Activated CD8-positive, alpha-beta T cell treated with anti-CD3 and anti-CD28 coated beads for 36 hours (primary cell): ENCODE measurements at places on chromosomes 7 and 10.

- DNase-seq = no peak
Measured at GRCh38 chr7:128810997-128811396, 19.2 kb upstream of the FLNC start.

DNA sequence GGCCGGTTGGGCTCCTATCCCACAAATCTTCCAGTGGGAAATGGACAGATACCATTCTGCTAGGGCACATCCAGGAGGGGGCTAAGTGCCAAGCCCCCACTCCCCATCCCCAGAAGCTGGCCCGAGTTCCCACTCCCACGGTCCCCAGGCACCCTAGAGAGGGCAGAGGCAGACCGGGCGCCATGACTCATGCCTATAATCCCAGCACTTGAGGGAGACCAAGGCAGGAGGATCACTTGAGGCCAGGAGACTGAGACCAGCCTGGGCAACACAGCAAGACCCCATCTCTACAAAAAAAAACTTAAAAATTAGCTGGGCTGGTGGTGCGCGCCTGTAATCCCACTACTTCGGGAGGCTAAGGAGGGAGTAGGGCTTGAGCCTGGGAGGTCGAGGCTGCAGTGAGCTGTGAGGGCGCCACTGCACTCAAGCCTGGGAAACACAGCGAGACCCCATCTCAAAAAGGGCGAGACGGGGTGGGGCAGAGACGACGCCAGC is 870 bp downstream of the GNA12 start:
- no peak for DNase-seq

GRCh38 chr10:54585572-54585971 is 215.5 kb downstream of the PCDH15 start:
- DNase-seq = no peak

DNA sequence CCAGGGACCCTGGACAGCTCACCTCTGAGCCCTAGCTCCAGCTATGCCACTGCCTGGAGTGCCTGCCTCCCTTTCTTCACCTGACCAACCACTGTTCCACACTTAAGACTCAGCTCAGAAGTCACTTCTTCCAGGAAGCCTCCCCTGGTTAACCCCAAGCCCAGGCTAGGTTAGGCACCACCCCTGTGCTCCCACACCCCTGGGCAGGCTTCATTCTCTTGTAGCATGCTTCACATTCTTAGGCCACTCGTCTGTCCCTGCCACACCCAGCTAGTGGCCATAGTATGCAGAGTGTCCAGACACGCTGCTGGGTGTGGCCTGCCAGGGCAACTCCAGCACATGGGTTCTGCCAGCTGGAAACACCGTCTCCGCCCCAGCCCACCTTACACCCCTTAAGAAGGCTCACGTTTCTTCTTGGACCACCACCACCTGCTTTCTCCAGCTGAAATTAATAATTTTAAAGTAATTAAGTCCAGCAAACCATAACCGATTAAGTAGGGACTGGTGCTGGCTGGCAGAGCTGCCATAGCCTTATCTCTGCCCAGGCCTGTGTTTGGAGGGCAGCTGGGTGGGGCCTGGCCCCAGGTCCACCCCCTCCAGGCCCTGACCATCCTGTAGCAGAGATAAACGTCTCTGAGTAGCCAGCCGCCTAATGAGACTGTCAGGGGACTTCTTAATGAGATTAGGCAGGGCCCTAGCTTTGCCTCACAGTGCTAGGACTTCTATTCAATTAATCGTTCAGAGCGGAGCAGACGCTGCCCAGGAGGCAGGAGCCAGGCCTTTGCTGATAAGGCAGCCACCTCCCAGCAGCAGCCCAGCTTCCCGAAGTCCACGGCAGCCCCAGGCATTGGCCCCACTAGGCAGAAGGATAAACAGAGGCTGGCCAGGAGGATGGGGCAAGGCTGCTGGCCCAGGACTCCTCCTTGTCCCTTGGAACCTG is 20.5 kb downstream of the GRID1 start:
- DNase-seq = no peak

GRCh38 chr10:74910976-74911350 is 84.6 kb downstream of the KAT6B start:
- DNase-seq = no peak

DNA sequence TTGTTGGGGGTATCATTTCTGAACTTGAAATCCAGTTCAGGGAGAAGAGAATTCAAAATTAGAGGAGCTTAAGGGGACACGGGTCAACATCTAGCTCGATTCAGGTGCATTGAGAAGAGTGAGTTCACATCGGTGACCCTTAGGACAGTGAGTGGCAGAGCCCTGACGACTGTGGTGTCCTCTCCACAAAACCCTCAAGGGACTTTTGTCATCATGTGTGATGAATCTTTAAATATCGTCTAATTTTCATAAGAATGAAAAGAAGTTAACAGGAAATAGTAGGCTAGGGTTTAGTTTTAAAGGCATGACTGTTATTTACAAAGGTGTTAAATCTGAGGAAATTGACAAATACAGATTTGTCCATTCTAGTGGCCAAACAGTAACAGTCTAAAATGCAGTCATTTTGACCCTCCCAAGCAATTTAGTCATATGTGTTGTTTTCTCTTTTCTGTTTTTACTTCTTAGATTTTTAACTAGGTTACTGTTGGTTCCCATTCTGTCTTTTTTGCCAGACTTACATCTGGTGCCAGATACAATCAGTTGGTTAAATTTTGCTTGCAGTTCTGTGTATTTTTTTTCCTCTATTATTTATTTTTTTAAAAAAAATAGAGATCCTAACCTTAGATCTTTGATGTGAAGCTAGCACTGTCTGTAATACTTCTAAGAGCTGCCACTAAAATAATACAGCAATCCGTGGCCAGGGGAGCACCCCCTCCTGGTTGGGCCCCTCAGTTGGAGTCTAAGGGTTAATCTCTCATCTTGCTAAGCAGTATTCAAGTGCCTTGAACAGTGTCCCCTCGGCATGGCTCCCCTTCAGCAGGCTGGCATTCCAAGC is 34.9 kb upstream of the SH2B2 start:
- no peak for DNase-seq

- no peak for DNase-seq
Measured at GRCh38 chr10:34739915-34740314, 75.2 kb downstream of the PARD3 start.

GRCh38 chr7:150891740-150892139 is 39.4 kb downstream of the AOC1 start:
- no peak for DNase-seq

GRCh38 chr7:38330861-38331621 is 57.6 kb upstream of the TARP start:
- DNase-seq = peak; percentile 64

DNA sequence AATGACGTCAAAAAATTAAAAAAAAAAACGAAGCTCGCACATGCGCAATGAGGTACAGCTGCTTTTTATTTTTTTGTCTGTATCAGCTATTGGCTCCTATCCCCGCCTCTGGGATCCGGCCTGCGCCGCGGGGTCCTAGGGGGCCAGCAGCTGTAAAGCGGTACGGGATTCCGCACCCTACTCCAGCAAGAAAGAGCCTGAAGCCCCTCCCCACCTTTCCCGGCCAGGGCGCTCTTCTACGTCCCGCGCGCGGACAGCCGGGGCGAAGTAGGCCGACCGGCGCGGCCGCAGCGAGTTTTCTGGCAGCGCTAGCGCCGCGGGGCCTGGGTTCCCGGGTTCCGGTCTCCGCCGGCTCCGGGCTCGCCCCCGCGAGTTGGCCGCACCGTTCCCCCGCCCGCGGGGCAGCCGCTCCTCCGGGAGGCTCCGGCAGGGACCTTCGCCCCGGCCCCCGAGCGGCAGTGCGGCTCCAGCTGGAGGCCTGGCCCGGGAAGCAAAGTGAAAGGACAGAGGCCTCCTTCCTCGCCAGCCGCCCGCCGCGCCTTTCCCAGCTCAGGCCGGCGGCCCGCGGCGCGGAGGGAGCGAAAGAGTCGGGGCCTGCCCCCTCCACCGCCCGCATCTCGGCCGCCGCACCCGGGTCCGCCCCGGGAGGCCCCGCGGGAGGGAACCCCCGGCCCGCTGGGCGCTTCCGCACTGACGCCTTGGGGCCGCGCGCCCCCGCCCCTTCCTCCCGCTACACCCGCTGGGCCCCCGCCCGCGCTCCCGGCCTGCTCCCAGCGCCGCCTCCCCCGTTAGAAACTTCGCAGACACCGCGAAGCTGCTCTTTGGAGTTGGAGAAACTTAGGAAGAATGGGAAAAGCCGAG is 4.7 kb upstream of the SPAG6 start:
- DNase-seq = peak; percentile 65

GRCh38 chr7:1900847-1901246 is 230.8 kb downstream of the ELFN1 start:
- DNase-seq = no peak

DNA sequence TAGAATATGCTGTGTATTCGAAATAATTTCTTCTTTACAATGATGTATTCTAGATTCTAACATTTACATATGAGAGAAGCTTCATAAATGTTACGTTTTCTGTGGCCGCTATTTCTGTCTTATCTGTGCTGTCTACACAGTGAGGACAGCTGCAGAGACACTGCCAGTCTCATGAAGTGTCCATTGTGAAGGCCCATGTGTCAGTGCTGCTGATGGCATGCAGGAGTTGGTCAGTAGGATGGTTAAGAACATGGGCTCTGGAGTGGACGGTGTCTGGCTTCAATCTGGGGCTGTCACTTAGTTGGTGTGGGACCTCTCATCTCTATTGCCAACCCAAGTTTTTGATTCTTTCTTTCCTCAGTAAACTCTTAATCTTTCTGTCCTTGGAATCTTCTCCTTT is 137.3 kb downstream of the SDK1 start:
- no peak for DNase-seq

- DNase-seq = no peak
Measured at GRCh38 chr10:30917789-30918188, 113.9 kb downstream of the ZNF438 start.

DNA sequence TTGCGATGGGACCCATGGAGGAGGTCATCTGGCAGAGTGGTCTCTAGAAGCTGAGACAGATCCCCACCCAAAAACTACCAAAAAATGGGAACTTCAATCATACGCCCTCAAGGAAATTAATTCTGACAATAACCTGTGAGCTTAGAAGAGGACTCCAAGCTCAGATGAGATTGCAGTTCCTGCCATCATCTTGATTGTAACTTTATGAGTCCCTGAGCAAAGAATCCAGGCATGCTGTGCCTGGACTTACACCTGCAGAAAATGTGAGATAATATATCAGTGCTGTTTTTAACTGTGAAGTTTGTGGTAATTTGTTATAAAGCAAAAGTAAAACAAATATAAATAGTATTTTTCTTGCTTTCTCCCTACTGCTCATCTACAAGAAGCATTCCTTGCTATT is 299.6 kb upstream of the MBL2 start:
- DNase-seq = no peak

DNA sequence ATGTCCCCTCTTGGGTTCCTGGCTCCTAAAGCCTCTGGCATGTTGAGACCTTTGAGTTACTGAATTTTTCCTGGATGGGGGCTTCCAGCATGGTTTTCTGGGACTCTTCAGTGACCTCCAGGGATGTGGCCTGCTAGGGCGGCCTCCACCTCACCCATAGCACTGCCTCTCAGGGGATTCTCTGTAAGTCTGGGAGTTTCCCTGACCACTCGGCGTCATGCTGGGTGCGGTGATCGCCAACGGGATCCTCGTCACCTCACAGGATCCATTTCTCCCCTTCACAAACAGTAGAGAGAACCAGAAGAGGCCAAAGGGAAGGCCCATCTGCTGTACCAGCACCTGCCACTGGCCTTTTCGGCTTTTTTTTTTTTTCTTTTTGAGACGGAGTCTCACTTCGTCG is 84.3 kb downstream of the NPTX2 start:
- DNase-seq = no peak

- no peak for DNase-seq
Measured at GRCh38 chr10:82402906-82403401, 528.0 kb downstream of the NRG3 start.

DNA sequence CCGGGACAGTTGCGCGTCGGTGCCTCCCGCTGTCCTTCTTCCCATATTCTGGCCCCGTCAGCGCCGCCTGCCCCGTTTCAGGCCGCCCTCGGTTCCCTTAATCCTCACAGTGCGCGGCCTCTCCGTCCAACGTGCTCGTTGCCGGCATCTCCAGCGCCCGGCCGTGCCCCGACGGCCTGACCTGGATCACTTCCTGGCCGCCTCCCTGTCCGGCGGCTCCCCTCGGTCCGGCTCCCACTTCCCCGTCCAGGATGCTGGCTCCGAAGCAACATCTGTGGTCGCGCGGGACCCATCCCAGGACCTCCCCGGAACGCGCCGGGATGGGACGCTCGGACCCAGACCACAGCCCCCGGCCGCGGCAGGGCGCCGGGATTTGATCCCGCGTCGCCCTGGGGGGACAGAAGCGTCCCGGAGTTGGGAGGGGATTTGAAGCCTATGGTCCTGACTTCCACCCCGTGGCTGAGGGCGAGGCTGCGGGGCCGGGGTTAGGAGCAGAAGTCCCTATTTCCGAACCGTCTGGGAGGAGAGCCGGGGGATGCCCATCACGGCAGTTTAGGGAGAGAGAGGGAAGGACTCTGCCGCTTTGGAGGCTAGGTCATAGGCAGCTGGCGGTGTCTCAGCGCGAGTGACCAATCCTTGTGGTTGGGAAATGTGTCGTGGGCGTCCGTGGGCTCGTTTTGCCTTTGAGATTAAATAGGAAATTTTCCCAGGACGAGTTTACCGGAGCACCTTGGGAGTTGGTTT is 53.8 kb downstream of the KCTD7 start:
- DNase-seq = peak; percentile 20

DNA sequence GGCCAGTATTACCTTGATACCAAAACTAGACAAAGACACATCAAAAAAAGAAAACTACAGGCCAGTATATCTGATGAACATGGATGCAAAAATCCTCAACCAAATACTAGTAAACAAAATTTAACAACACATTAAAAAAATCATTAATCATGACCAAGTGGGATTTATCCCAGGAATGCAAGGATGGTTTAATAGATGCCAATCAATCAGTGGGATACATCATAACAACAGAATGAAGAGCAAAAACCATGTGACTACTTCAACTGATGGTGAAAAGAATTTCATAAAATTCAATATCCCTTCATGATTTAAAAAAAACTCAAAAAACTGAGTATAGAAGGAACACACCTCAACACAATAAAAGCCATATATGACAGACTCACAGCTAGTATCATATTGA is 25.2 kb upstream of the UBN2 start:
- no peak for DNase-seq

GRCh38 chr10:116511365-116511764 is 34.4 kb upstream of the PNLIP start:
- no peak for DNase-seq

GRCh38 chr7:31421607-31422006 is 81.1 kb upstream of the NEUROD6 start:
- no peak for DNase-seq

- no peak for DNase-seq
Measured at GRCh38 chr7:72222136-72222535, 190.0 kb downstream of the CALN1 start.

- DNase-seq = no peak
Measured at GRCh38 chr7:100109521-100110163, 8.2 kb downstream of the AP4M1 start.

DNA sequence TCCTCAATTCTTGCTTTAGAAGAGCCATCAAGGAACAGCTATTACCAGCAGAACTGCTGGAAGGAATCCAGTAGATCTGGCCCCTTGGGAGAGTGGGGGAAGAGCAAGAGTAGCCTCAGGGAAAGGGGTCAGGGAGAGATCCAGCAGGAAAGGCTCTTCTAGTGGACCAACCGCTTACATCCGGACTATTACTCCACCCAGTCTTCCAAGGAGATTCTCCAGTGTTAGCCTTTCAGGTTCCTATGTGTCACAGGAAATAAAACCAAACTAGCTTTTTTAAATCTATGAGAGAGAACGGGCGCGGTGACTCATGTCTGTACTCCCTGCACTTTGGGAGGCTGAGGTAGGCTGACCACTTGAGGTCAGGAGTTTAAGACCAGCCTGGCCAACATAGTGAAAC is 34.3 kb downstream of the TET1 start:
- DNase-seq = no peak

- DNase-seq = no peak
Measured at GRCh38 chr10:78078539-78079330, 45.1 kb downstream of the RPS24 start.
